ENCODE measurements at places on chromosomes 11 and 22.

DNA sequence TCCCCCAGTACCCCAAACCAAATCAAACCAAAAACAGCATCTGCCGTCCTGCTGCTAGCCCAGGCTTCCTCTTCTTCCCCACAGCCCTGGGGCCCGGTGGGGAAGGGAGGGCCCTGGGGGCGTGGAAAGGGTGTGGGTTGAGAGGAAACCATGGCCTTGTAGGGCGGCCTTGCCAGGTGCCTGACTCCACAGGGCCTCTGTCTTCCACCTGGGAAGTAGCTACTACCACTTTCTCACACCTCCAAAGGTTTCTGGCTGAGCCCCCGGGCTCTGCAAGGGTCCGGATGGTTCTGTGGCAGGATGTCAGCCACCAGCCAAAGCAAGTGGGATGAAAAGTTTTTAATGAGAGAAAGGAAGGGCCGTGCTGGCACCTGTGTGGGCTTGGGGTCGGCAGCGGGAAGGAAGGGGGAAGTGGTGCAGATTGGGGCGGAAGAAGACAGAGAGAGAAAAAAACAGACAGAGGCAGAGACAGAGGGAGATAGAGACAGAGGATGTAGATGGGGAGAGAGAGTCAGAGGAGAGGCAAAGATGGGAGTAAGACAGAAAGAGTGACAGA is 10.5 kb downstream of the TPST2 start:
- DNase-seq, result no peak

DNA sequence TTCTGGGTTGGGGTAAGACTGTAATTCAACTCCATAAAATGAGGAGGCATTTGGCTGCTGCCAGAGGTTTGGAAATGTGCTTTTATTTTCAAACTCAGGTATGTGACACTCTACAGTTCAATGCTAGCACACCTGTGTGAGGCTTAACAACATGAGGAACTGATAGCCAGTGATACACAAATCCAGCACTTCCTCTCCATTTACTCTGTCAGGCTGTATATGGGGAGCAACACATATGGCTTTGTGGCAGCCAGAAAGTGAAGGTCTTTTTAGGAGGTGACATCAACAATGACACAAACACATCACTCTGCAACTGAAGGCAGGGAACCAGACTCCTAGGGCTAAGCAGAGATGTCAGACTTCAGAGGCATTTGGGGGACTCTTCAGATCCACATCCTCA is 4.6 kb upstream of the LYVE1 start:
- DNase-seq, result no peak

GRCh38 chr11:19200410-19201201 is 1.2 kb downstream of the CSRP3 start:
- no peak for DNase-seq

DNA sequence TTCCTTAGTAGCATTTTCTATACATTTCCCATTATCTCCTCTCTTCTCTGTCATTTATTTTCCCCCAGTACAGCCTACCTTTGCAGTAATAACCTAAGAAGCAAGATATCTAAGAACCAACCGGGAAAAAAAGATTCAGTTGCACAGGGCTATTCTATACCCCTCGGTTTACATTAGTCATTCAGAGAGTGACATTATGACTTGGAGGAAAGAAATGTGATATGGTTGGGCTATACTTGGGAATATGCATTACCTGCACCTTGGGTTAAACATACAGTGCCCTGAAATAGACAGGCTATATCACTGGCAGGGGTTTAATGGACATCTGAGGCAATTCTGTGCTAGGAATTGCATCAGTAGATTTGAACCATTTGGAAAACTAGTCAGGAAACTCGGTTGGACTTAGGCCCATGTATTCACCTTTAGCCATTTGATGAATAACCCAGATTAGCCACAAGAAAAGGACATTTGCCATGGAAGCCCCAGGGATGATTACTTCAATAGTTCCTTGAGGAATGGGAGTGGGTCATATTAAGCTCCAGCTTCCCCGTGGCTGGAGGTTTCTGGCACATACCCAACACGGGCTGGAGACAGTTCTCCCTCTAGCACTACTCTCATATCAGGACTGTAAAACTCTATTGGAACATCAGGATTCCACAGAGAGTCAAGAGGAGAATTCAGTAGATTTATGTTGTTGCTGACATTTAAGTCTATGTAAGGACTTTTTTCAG is 973.2 kb downstream of the NTM start:
- DNase-seq, result no peak

DNA sequence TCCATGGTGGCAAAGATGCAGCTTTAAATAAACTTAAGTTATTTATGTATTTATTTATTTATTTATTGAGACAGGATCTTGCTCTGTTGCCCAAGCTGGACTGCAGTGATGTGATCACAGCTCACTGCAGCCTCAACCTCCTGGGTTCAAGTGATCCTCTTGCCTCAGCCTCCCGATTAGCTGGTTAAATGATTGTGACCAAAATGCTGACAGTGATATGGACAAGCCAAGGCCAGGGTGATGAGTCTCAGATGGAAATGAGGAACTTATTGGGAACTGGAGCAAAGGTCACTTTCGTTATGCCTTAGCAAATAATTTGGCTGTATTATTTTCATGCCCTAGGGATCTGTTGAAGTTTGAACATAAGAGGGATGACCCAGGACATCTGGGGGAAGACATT is 9.3 kb upstream of the LRP5 start:
- no peak for DNase-seq

- DNase-seq, result no peak
Observed at GRCh38 chr11:66280428-66280827, 2.5 kb downstream of the CNIH2 start.

GRCh38 chr11:91966368-91966767 is 258.2 kb upstream of the FAT3 start:
- no peak for DNase-seq

- no peak for DNase-seq
Observed at GRCh38 chr11:35187996-35188395, 49.0 kb downstream of the CD44 start.

DNA sequence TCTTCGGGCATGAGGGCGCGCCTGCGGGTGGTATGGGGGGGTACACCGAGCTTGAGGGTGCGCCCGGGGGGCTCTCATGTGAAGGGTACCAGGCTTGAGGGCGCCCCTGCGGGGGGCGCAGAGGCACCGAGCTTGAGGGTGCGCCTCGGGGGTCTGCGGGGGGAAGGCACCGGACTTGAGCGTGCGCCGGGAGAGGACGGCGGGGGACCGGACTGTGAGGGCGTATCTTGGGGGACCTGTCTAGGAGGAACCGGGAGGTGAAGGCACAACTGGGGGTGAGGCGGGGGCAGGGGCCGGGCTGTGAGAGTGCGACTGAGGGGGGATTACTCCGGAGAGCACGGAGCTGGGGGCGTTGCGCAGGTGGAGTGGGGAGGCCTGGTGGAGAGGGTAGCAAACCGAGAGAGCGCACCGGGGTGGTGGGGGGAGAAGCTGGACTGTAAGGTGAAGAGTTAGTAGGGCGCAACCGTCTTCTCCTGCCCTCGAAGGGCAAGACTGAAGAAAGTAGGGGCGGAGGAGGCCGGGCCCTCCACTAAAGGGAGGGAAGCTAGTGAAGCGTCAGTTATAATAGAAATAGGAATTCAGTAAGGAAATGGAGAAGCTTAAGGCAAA is 1.1 kb upstream of the DDX6 start:
- no peak for DNase-seq

DNA sequence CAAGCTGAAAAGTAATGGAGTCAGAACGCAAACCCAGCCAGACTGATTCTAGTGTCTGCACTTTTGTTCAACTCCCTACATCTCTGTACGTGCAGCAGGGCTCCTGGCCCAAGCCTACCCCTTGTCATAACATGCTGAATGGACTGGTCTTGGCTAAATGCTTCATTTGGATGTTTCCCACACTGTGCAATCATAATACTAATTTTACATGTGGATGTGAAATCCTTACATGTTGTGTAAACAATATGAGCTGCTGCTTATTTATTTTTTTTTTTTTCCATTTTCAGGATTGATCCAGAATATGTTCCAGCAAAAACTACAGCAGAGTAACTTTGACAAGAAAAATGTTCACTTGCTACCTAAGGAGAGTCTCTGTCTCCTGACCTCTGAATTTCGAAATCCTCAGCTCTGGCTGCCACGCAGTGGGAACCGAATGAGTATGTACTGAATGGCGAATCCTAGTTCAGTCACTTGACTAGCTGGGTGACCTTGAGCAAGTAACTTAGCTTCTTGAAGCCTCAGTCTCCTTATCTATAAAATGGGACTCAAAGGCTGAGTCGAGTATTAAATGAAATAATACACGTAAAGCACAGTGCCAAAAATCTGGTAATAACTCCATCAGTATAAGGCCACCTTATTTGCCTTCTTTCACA is 133.4 kb downstream of the EHF start:
- DNase-seq, result no peak

DNA sequence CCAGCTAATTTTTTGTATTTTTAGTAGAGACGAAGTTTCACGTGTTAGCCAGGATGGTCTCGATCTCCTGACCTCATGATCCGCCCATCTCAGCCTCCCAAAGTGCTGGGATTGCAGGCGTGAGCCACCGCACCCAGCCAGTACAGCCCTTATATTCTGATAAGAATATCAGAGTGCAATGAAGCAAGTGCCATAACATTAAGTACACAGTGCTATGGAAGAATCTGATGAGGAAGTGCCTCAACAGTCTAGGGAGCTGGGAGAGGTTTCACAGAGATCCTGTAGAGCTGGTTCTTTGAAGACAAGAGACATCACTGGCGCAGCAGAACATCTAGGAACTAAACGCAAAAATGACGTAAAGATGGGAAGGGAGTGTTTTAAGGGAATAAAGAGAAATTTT is 2.1 kb downstream of the RTCB start:
- DNase-seq, result no peak

DNA sequence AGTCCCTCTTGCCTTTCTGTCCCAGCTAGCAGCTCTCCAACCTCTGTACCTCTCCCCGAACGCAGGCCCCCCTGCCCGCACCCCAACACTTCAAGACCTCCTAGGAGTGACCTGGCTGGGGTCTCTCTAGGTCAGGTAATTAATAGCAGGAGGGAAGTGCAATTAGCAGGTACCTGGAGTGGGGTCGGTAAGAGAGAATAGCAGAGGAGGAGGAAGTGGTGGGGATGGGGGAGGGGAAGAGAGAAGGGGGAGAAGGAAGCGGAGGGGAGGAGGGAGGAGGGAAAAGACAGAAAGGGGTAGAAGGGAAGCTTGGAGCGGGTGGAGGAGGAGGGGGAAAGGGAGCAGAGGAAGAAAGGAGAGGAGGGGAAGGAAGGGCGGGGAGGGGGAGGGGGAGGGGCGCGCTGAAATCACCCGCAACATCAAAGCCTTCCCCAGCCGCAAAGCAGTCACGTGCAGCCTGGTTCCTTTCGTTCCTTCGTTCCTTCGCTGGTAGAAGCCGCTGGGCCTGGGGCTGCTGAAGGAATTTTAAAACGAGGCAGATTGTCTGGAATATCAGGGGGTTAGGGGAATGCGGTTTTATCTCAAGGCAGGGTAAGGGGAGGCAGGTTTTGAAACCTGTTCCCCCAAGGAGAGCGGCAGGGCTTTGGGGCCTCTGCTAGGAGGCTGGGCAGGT is 29.3 kb upstream of the TCF20 start:
- no peak for DNase-seq

DNA sequence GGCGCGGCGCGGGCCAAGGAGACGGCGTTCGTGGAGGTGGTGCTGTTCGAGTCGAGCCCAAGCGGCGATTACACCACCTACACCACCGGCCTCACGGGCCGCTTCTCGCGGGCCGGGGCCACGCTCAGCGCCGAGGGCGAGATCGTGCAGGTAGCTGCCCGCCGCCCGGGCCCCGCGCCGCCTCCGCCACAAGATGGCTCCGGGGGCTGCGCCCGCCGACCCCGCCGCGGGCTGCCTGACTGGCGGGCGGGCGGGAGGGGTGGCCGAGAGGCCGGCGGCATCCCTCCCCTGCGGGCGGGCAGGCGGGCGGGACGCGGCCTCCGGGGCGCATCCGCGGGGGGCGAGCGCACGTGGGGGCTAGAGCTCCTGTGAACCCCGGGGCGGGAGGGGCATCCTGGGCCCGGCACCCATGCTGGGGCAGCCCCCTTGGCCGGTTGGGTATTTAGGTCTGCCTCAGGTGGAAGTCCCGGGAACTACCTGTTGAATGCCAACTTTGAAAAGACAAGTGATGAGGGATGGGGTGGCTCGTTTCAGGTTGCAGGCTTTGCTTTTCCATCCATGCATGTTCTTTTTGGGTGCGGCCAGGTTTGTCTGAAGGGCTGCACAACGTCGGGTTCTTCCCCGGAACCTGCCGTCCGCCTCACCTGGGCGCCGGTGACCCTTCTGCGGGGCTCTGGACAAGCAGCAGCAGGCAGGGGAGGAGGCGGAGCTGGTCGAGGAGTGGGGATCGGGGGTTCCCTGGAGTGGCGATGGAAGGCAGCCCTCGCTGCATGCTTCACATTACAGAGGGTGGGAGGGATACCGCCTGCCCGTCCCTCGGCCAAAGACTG is 760 bp downstream of the ZNRF3 start:
- no peak for DNase-seq

DNA sequence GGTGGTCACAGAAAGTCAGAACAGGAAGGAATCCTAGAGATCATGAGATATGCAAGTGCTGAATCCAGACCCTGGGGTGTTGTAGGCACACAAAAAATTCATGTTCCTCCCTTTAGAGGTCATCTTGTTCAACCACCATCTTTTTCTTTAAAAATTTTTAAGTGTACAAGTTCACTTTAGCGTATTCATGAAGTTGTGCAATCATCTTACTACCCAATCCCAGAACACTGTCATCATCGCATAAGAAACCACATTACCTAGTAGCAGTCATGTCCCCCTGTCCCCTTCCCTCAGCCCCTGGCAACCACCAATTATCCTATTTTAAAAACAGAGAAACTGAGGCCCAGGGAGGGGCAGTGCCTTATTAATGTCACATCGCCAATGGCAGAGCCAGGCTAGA is 20.3 kb upstream of the WNT11 start:
- no peak for DNase-seq

DNA sequence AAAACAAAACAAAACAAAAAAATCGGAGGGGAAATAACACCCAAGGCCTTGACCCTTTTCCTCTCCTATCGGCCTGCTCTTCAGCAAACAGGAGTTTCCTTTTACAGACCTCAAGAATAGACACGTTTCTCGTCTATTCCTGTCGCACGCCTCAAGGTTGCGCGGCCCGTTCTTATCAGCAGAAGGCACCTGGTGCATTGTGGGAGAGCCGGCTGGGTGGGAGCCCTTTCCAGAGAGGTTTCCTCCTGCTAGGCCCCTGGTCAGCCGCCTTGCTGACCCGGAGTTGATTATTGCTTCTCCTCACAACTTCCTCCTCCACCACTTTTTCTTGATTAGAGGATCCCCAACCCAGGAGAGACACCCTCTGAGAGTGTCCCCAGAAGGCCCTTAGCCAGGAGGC is 497.3 kb downstream of the MIAT start:
- no peak for DNase-seq

GRCh38 chr11:43835104-43835503 is 45.5 kb upstream of the ALKBH3 start:
- DNase-seq, result no peak

- DNase-seq, result no peak
Observed at GRCh38 chr22:47631571-47632102, 869.2 kb downstream of the TBC1D22A start.

DNA sequence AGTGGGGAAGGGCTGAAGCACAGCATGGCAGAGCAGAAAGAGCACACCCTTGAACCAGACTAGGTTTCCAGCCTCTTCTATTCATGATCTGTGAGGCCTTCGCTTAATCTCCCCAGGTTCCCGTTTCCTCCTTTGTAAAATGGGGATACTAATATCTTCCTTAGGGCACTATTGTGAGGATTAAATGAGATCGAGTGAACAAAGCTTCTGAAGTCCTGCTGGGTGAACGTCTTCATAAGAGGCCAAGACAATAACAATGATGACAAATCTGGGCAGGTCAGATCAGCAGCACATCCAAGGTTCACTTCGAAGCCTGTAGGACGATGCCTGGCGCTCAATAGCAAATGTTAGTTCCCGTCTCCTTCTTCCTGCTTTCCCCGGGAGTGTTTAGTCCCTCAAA is 38.6 kb upstream of the ZBED5 start:
- no peak for DNase-seq
